ENCODE measurements at places on chromosomes 1 and 21.

DNA sequence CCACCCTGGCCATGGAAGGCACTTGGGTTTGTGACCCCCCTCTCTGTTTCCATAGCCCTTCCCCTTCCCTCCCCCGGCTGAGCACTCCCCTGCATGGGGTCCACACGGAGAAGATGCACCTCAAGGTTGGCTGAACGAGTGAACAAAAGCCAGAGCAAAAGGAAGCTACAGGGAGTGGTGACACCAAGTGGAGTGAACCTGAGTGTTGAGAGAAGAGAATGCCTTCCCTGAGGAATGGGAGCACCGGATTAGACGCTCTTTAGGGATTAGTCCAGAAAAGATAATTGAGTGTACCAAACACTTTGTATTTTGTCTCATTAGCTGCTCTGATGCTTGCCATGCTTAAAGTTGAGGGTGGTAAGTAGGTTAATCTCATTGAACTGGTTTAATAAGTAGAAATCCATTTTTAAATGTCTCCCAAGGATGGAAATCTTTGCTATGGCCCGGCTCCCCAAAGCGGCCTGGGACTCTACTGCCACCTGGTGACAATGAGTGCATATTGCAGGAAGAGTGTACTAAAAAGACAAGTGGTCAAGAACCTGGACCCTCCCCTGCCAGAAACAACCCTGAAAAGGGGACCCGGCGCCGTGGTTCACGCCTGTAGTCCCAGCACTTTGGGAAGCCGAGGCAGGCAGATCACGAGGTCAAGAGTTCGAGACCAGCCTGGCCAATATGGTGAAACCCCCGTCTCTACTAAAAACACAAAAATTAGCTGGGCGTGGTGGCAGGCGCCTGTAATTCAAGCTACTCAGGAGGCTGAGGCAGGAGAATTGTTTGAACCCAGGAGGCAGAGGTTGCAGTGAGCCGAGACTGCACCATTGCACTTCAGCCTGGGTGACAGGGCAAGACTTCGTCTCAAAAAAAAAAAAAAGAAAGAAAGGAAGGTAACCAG is 150.6 kb upstream of the ZC3H12A start:
- no peak for DNase-seq

DNA sequence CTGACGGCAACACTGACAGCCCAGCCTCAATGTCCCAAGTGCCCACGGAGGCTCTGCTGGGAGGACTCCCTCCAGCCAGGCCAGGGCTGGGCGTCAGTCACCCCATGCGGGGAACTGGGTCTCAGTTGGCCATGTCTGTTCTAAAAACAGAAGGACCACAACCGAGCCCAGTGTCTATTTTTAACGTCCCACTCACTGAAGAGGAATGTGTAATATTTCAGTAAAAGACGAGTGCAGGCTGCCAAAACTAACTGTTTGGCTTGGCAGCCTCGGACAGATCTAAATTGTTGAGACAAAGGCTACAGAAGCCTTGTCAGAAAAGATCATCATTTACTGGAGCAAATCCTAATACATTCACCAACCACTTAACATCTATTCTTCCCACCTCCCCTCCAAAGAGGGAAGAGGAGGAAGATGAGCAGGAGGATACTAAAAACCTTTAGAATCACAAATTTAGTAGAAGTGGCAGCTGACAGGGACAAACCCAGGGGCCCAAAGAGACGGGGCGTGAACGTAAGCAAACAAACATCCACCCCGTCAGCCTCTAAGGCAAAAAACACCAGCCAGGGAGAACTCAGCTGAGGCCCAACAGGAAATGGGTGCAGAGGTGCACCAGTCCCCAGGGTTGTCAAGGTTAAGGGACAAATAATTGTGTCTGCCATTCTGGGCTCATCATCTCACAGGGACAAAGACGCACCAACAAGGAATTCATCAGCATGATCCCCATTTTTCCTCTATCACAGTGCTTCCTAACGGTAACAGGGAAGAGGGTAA is 18.7 kb downstream of the C1orf198 start:
- no peak for DNase-seq

DNA sequence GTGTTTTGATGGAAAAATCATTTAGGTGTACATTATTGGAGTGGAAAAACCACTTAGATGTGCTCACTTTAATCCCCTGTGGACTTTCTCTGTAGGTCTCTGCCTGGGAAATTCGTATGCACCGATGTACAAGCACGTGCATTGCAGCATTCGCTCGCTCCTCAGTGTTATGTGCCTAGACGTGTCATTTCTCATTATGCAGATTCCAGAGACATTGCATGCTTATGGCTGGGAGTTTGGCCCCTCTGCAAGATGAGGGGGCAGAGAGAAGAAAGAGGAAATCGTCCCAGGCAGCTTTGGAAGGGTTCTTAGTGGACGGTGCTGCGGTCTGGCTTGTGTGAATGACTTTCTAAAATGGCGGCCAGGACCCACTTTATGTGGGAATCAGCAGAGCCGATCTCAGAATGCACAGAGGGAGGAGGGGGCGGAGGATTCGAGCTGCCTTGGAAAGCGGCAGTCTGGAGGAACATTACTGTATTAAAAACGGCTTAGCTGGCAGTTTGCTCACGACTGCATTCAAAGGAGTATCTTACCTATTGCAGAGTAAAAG is 2.3 kb downstream of the SPEN start:
- no peak for DNase-seq

- no peak for DNase-seq
These were observed 714.1 kb upstream of the CHRM3 start for GRCh38 chr1:238672262-238672661.

- DNase-seq: no peak
These were observed 695.1 kb downstream of the MATN1 start for GRCh38 chr1:30028283-30028682.

- DNase-seq: no peak
These were observed 210.9 kb downstream of the LTN1 start for GRCh38 chr21:28781602-28782276.

GRCh38 chr1:205986861-205987260 is 16.3 kb downstream of the RAB7B start:
- no peak for DNase-seq

- no peak for DNase-seq
These were observed 15.9 kb upstream of the SLC19A1 start for GRCh38 chr21:45558044-45558721.

DNA sequence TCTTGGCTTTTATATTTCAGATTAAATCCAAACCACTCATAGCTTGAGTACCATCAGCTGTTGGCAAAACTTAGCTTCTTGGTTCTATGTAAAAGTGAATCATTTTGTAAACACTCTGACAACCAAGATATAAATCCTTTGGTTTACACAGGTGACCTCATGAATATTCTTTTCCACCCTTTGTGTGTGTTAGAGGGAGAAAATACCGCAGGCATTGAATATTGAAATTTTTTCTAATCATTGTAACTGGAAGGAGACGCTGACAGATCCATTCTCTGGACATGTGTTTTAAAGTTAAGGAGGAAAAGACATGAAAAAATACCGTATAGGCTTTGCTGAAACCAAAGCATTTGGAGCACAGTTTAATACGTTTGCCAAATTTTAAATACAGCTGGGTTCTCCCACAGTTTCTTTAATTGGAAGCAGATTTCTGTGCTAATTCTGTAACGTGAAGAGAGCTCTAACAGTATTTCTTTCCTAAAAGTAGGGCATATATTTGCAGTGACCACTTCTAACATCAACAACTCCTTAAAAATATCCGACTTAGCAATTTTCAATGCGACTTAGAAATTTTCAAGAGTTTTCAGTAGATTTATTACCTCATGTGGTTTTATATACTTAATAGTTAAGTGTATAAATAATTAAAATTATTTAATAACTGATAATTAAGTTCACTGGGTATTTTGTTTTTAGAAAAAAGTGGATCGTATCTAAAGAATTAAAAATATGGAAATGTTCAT is 388.2 kb downstream of the USP25 start:
- no peak for DNase-seq

GRCh38 chr1:96978444-96978843 is 256.9 kb downstream of the PTBP2 start:
- no peak for DNase-seq

GRCh38 chr1:41476807-41477361 is 7.6 kb downstream of the EDN2 start:
- DNase-seq: no peak

- no peak for DNase-seq
These were observed 147.4 kb downstream of the PDE4B start for GRCh38 chr1:65940126-65940525.

DNA sequence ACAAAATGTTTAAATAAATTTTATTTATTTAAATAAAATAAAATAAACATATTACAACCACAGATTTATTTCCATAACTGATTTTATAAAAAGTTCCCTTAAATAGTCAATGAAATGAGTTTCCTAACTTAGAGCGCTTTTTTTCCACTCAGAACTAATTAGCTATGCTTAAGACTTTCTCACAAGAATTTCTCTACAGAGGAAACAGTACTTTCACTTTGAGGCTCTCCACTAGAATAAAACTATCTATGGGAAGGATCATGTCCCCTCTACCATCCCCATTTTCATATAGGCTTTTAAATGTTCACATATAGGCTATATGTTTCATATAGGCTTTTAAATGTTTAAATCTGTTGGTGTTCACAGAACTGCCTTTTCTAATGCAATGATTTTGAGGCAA is 40.0 kb upstream of the DPH5 start:
- DNase-seq: no peak

GRCh38 chr21:45131537-45131999 is 57.2 kb downstream of the ADARB1 start:
- no peak for DNase-seq

DNA sequence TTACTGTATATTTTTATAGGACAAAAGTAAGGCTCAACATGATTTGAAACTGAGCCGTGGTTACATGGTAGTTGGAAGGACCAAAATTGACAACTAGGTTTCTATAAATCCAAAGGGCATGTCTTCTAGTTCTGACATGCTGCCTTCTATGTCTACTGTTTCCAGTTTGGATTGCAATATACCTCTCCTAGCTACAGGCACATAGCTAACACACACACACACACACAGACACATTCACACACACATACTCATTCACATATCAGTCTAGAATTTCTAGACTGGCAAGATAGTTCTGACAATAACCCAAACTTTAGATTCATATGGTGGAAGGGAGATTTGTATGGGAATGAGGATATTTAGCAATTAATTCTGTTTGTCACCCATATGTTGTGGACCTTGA is 544.8 kb upstream of the CAMK1G start:
- no peak for DNase-seq

DNA sequence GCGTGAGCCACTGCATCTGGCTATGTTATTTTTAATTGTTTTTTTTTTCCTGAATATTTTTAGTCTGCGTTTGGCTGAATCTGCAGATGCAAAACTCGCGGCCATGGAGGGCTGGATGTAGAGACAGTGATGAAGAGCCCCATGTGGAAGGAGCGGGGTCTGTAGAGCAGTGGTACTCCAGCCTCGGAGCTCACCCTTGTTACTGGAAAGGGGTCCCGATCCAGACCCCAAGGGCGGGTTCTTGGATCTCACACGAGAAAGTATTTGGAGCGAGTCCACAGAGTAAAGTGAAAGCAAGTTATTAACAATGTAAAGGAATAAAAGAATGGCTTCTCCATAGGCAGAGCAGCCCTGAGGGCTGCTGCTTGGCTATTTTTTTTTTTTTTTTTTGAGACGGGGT is 2.7 kb downstream of the TRPM2 start:
- no peak for DNase-seq

DNA sequence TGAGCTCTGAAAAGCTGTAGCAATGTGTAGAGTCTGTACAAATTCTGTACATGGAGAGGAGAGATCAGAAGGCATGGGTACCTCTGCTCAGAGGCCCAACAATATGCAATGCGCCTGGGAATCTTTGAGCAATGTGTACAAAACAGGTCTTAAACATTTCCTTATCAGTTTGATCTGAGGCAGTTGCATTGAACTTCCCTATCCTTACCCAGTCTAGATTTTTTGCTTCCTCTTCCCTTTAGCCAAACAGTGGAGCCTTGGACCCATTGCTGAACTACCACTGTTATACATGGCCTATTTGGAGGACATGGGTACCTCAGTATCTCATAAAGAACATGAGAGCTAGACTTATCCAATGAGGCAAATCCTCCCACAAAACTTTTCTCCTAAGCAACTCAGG is 12.6 kb upstream of the MNDA start:
- DNase-seq: no peak

DNA sequence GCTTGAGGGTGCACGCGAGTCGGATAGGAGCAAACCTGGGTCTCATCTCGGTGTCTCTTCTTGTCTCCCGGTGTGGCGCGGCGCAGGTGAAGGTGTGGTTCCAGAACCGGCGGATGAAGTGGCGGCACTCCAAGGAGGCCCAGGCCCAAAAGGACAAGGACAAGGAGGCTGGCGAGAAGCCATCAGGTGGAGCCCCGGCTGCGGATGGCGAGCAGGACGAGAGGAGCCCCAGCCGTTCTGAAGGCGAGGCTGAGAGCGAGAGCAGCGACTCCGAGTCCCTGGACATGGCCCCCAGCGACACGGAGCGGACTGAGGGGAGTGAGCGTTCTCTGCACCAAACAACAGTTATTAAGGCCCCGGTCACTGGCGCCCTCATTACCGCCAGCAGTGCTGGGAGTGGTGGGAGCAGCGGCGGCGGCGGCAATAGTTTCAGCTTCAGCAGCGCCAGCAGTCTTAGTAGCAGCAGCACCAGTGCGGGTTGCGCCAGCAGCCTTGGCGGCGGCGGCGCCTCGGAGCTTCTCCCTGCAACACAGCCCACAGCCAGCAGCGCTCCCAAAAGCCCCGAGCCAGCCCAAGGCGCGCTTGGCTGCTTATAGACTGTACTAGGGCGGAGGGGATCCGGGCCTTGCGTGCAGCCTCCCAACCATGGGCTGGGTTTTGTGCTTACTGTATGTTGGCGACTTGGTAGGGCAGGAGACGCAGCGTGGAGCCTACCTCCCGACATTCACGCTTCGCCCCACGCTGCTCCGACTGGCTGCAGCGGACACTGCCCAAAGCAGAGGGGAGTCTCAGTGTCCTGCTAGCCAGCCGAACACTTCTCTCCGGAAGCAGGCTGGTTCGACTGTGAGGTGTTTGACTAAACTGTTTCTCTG is 5.1 kb downstream of the HLX start:
- no peak for DNase-seq

DNA sequence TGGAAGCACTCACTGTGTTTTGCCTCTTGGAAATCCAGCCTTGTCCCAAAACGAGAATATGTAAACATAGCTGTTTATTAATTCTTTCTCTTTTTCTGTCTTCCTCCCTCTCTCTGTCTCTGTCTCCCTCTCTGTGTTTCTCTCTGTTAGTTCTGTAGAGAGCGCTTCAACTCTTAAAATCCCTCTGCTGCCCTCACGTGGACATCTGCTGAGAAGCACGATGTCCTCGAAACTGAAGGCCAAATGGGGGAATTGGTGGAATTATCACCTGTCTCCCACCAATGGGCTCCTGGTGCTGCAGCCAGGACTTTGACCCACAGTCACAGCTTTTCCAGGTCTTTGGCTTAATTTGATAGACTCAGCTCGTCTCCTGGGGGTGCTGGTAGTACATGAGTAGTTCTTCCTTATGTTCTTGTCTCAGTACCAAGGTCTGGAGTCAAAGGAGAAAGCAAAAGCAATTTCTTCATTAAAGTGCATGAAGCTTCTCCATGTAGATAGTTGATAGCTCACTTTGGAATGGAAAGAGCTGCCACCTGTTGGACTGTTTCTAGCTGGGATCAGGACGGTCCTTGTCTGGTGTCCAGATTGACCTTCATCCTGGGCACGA is 5.5 kb upstream of the GBP6 start:
- peak; percentile 66 for DNase-seq

Data from stimulated activated CD8-positive, alpha-beta memory T cell treated with anti-CD3 and anti-CD28 coated beads, Interleukin-4, amount 100 ng/mL, for 1 hour (primary cell).